ENCODE measurements at places on chromosomes 13 and 19. TPM values are rescaled to one million over a fixed set of nuclear protein-coding genes. Genes with fewer than 3 reads are reported as not detected.

Gene PTGIR
- total RNA-seq: 2.5 TPM

Gene SPIB
- 0.33 TPM for total RNA-seq

Gene ATP8B3
- total RNA-seq: 2.1 TPM

Gene PEAK3
- 0.44 TPM for total RNA-seq

Gene ZNF222
- 15.3 TPM for total RNA-seq

Gene KCNRG
- total RNA-seq: 5.3 TPM

Gene ZNF226
- 56.9 TPM for total RNA-seq

Gene LGALS14
- not detected for total RNA-seq

Gene CTU1
- 4.0 TPM for total RNA-seq

Gene KLK3
- total RNA-seq: not detected

Gene CYSLTR2
- 1.0 TPM for total RNA-seq

Gene CACNG6
- 4.3 TPM for total RNA-seq

Gene C19orf44
- total RNA-seq: 12.7 TPM

Gene CGB2
- not detected for total RNA-seq

Gene ZNF738
- 35.1 TPM for total RNA-seq

Gene GNG7
- total RNA-seq: 12.3 TPM

Gene ZNF155
- total RNA-seq: 17.4 TPM

Gene PINLYP
- 10.1 TPM for total RNA-seq

Gene UBXN6
- 84.2 TPM for total RNA-seq

Gene UBAC2
- 68.9 TPM for total RNA-seq

Gene KRTDAP
- total RNA-seq: not detected

Gene TEKTIP1
- not detected for total RNA-seq

Gene CPB2
- total RNA-seq: not detected

Gene ZNF835
- total RNA-seq: 12.2 TPM

Gene NANOS3
- total RNA-seq: 1.0 TPM

Gene ZNF284
- 7.1 TPM for total RNA-seq

Gene GDF15
- 8.2 TPM for total RNA-seq

Gene CLEC11A
- total RNA-seq: 38.8 TPM

Gene GFY
- total RNA-seq: not detected

Gene ZNF543
- total RNA-seq: 37.8 TPM

Gene PLPPR2
- total RNA-seq: 16.8 TPM

Gene ZNF443
- total RNA-seq: 16.2 TPM
